ENCODE measurements at places on chromosomes 7 and 10.

GRCh38 chr7:1920266-1920681, 250.2 kb downstream of the ELFN1 start:
- no peak for DNase-seq

GRCh38 chr10:62043421-62044021, 142.0 kb downstream of the ARID5B start:
- DNase-seq: peak; percentile 40

GRCh38 chr10:71735709-71736569, 16.4 kb upstream of the C10orf105 start:
- no peak for DNase-seq

DNA sequence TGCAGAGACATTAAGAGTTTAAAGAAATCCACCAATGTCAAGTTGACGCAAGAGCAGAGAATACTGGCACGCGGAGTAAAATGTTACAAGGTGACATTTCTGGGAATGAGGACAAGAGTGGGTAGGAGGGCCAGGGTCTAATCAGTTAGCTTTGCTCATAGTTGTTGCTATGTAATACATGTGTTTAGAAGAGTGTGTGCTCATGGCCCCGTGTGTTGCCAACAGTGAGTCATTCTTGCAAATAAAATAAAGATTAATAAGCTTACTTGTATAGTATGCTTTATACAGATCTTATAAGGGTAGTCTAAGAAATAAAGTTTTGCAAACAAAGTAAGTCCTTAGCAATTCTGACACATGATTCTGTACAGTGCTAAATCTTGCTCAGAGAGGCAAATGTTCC, 64.5 kb downstream of the DNMBP start:
- peak; percentile 95 for DNase-seq

DNA sequence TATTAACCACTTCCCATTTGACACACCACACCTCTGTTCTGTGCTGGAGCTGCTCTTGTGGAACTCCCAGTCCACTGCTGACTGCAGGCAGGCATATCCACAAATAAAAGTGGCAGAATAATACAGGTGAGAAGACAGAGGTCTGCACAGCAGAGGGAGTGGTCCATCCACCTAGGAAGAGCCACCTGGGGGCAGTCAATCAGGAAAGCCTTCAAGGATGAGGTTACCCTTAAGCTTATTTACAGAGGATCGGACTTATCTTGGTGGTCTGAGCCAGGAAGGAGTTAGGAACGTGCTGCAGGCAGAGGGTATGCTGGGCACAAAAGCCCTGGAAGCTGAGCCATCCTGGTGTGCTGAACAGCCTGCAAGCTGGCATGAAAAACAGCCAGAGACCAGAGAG, 78.7 kb downstream of the FRMPD2 start:
- DNase-seq: no peak

Measured in fibroblast of lung (primary cell).